Panc1 (cell line): ENCODE measurements at places on chromosomes 1 and 21. TPM values are rescaled to one million over a fixed set of nuclear protein-coding genes. Genes with fewer than 3 reads are reported as not detected.

Gene SPATC1L
- 0.26 TPM for total RNA-seq

Gene TENT5C
- total RNA-seq: 8.9 TPM

Gene NBPF20
- total RNA-seq: 3.5 TPM

Gene BGLAP
- total RNA-seq: 0.67 TPM

Gene ILDR2
- 0.08 TPM for total RNA-seq

Gene CDA
- 0.62 TPM for total RNA-seq

Gene KIF17
- 3.9 TPM for total RNA-seq

Gene PAQR6
- total RNA-seq: 0.92 TPM

Gene F13B
- not detected for total RNA-seq

Gene RAB7B
- total RNA-seq: 0.05 TPM

Gene LCE5A
- not detected for total RNA-seq

Gene C1QTNF12
- total RNA-seq: 41.4 TPM

Gene TBX19
- total RNA-seq: 2.2 TPM

Gene NR5A2
- 4.3 TPM for total RNA-seq

Gene PCAT6
- total RNA-seq: 2.2 TPM

Gene CYP4X1
- 1.3 TPM for total RNA-seq

Gene FAM3B
- not detected for total RNA-seq

Gene SERPINC1
- total RNA-seq: 0.64 TPM

Gene TCHHL1
- total RNA-seq: not detected

Gene RAD54L
- 29.4 TPM for total RNA-seq

Gene FMO4
- 0.33 TPM for total RNA-seq

Gene CYP4Z1
- total RNA-seq: not detected

Gene TPTE
- not detected for total RNA-seq

Gene HES5
- not detected for total RNA-seq

Gene USP24
- 52.2 TPM for total RNA-seq

Gene ACAP3
- total RNA-seq: 30.7 TPM

Gene ZFP69
- total RNA-seq: 6.4 TPM

Gene FLG
- not detected for total RNA-seq

Gene BTBD19
- 2.6 TPM for total RNA-seq

Gene ADGRL2
- 34.2 TPM for total RNA-seq

Gene NEXN
- 5.4 TPM for total RNA-seq

Gene FCRL6
- total RNA-seq: not detected

Gene SLFNL1
- total RNA-seq: 0.10 TPM

Gene NUCKS1
- total RNA-seq: 210 TPM

Gene TMEM269
- 0.13 TPM for total RNA-seq
